Natural killer cell (primary cell): ENCODE measurements at places on chromosomes 5 and 9. TPM values are rescaled to one million over a fixed set of nuclear protein-coding genes. Genes with fewer than 3 reads are reported as not detected.

Gene GARIN3
- not detected for total RNA-seq

Gene CMYA5
- 0.71 TPM for total RNA-seq

Gene ZNF454
- total RNA-seq = not detected

Gene JAKMIP2
- total RNA-seq = 16.1 TPM

Gene CDO1
- not detected for total RNA-seq

Gene ITGA1
- 0.82 TPM for total RNA-seq

Gene GLDC
- not detected for total RNA-seq

Gene HOMER1
- 3.1 TPM for total RNA-seq

- H3K4me1 ChIP-seq = no peaks in the 10 kb centered on the region
- DNase-seq = no peak
- H3K27me3 ChIP-seq = no peaks in the 10 kb centered on the region
- H3K4me3 ChIP-seq = no peak overlapping the region
- no peak overlapping the region for H3K27ac ChIP-seq
- H3K36me3 ChIP-seq = no peaks in the 10 kb centered on the region
Observed at GRCh38 chr9:6150483-6150882, 65.1 kb upstream of the IL33 start.

DNA sequence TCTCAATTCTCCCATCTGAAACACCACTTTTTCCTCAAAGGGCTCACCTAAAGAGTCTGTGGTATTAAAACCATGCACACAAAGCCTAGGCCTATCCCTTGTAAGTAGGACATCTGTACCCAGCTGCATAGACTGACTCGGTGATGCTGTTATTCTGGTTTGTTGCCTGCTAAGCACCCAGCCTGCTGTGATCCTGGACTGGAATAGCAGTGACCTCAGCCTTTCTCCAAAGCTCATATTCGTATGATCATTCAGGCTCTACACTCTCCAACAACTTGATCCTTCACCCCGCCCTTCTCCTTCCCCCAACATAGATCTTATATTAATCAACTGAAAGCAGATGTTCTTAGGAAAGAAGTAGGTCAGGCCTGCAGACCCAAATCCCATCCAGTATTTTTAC is 81.4 kb upstream of the WWC1 start:
- no peaks in the 10 kb centered on the region for H3K36me3 ChIP-seq
- no peak for DNase-seq
- no peaks in the 10 kb centered on the region for H3K4me1 ChIP-seq
- H3K27me3 ChIP-seq = no peaks in the 10 kb centered on the region
- no peak overlapping the region for H3K4me3 ChIP-seq

- no peaks in the 10 kb centered on the region for H3K4me1 ChIP-seq
- DNase-seq = no peak
- no peaks in the 10 kb centered on the region for H3K36me3 ChIP-seq
Observed at GRCh38 chr9:69223605-69224004, 49.5 kb downstream of the TJP2 start.

DNA sequence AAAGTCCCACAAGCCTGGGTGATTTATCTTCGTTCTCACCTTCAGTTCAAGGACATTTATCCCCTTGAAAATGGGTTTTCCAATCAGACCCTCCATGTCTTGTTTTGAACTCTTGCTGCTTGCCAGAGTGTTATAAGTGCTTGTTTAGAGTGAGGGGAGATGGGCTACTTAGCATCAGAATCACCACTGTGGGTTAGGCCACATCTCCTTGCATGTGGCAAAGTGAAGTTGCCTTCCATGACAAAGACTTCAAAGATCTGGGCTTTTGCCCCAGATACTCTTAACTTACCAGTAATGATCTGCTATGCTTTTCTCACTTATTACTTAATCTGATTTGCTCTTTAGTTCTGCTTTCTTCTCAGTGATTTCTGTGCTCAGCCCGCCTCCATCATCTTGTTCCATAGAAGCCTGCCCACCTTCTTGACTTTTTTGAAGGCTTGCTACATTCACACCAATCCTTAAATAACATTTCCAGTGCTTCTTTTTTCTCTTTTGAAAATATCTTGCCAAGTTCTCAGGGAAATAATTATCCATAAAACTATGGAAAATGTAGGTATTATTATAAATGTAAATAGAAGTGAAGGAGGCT is 39.0 kb downstream of the GPR21 start:
- H3K27ac ChIP-seq = no peak overlapping the region
- H3K27me3 ChIP-seq = no peaks in the 10 kb centered on the region

GRCh38 chr5:180289433-180289832 is 2.5 kb downstream of the MAPK9 start:
- H3K36me3 ChIP-seq = peaks cover 2% of the 10 kb centered on the region
- DNase-seq = no peak
- no peak overlapping the region for H3K4me3 ChIP-seq
- H3K4me1 ChIP-seq = peaks cover 27% of the 10 kb centered on the region
- no peak overlapping the region for H3K27ac ChIP-seq

DNA sequence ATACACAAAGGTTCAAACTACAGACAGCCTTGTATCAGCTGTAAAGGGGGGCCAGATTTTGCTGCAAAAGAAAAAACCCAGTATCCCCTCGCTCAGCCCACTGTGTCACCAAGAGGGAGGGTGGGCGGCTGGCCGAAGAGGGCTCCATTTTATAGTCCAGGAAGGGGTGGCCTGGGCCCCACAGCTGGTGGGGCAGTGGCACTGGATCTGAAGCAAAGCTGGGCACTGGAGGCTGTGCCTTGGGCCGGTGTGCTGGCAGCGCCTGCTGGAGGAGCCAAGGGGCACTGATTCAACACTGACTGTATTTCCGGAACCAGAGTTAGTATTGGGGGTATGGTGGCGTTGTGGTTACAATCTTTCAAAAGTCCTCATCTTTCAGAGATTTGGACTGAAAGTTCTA is 9.1 kb downstream of the BRD3 start:
- no peak for DNase-seq
- H3K36me3 ChIP-seq = peaks cover 3% of the 10 kb centered on the region
- no peaks in the 10 kb centered on the region for H3K27me3 ChIP-seq
- no peak overlapping the region for H3K4me3 ChIP-seq
- H3K4me1 ChIP-seq = peaks cover 70% of the 10 kb centered on the region

DNA sequence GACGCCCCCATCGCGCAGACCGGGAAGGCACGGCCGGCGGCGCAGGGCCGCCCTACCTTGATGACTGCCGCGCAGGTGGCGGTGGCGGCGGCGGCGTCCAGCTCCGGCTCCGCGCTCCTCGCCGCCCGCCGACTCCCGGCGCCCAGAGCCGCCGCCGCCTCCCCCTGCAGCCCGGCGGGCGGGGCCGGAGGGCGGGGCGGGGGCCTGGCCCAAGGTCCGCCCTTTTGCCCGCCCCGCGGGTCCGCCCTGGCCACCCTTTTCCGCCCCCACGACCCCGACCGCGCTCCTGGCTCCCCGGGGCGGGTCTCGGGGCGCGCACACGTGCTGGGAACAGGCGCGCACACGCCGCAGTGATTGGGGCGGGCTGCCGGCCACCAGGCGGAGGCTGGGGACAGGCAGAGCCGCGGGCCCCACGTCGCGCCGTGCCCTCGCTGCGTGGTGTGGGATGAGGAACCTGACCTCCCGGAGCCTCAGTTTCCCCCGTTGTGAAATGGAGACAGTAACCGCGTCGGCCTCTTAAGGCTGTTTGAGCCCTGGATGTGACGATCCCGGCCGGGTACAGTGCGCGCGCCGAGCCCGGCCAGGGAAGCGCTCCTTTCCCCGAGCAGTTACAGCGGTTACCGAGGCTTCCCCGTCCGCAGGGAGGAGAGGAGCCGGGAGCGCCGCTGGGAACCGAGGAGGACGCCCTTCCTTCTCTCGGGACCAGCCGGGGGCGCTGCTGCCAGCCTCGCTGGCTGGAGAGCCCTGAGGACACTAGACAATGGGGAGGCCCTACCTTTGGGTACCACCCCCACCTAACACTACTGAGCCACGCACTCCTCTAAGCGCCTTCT is at the start of gene CORO2A:
TSS of gene CORO2A (minus strand) at position 135 of the 833 bp plus-strand sequence. CDS start 34,977 bp downstream, outside the sequence.
- peaks cover 19% of the 10 kb centered on the region for H3K4me1 ChIP-seq
- peak within 1 kb of the TSS; percentile 72 for H3K4me3 ChIP-seq
- no peaks in the 10 kb centered on the region for H3K27me3 ChIP-seq
- peak; percentile 81 for DNase-seq
- peak within 1 kb of the TSS; percentile 23 for H3K27ac ChIP-seq

GRCh38 chr9:8760000-8760767 is 960.6 kb upstream of the DMAC1 start:
- no peaks in the 10 kb centered on the region for H3K4me1 ChIP-seq
- no peaks in the 10 kb centered on the region for H3K27me3 ChIP-seq
- no peak overlapping the region for H3K4me3 ChIP-seq
- no peak for DNase-seq
- H3K27ac ChIP-seq = no peak overlapping the region

DNA sequence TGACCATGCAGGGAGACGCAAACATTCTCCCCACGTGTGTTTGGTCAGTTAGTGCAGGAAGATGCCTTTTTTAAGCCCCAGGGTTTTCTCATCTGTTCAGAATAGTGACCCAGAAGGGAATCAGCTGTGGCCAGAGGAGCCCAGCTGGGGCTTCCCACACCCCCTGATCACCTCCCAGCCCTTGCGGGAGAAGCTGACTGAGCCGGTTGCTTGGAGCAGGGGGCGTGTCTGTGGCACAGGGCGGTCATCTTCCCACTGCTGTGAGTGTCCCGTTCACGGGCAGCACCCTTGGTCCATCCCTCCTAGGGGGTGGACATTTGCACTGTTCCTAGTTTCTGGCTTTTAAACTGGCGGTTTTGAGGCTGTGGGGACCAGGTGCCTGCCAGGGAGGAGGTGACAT is 69.7 kb downstream of the NEK6 start:
- H3K36me3 ChIP-seq = peaks cover 47% of the 10 kb centered on the region
- H3K27ac ChIP-seq = no peak overlapping the region
- no peaks in the 10 kb centered on the region for H3K27me3 ChIP-seq
- no peaks in the 10 kb centered on the region for H3K4me1 ChIP-seq
- DNase-seq = no peak

- H3K27me3 ChIP-seq = no peaks in the 10 kb centered on the region
- H3K27ac ChIP-seq = no peak overlapping the region
- no peaks in the 10 kb centered on the region for H3K4me1 ChIP-seq
- no peak for DNase-seq
- no peak overlapping the region for H3K4me3 ChIP-seq
- peaks cover 42% of the 10 kb centered on the region for H3K36me3 ChIP-seq
Observed at GRCh38 chr5:177537389-177538361, 16.7 kb downstream of the FAM193B start.

DNA sequence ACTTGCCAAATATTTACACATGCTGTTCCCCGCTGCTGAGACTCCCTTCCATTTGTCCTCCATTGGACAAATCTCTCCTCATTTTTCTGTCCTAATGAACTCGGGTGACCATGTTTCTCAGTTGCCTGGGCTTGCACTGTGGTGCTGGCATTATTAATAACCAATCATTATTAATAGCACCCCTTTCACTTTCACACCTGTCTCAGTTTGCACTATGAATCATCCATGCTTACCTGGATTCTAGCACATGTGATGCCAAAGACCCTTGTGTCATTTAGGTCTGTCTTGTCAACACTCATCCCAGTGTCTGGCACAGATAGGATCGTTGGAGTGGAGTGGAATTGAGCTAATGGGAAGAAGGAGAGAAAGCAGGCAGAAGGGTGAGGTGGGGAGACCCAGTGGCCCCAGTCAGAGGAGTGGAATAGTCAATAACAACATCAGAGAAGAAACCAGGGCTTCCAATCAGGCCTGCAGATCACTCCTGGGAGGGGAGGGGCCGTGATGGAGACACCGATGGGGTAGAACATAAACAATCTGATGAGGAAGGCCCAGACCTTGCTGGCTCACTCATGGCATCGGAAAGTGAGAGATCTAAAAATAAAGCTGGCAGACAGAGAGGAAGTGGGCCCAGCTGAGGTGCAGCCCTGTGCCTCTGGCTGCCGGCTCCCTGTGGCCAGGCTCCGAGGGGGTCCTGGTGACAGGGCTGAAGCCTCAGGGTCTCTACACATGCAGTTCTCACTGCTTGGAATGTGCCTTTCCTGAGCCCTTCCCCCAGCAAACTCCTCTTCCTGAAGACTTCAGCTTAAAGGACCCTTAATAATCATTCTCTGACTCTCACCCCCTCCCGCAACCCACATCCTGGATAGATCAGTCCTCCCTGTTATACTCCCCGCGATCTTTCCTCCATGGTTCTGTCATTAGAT is 33.5 kb upstream of the CRB2 start:
- H3K36me3 ChIP-seq = no peaks in the 10 kb centered on the region
- peak overlapping the region; percentile 29 for H3K27ac ChIP-seq
- H3K4me1 ChIP-seq = peaks cover 34% of the 10 kb centered on the region
- H3K27me3 ChIP-seq = peaks cover 11% of the 10 kb centered on the region

GRCh38 chr9:83707518-83707767 is 315 bp downstream of the UBQLN1 start:
- H3K36me3 ChIP-seq = no peaks in the 10 kb centered on the region

GRCh38 chr9:113872485-113873143 is 3.5 kb upstream of the ZNF618 start:
- no peak for DNase-seq
- H3K27me3 ChIP-seq = peaks cover 2% of the 10 kb centered on the region
- no peak overlapping the region for H3K27ac ChIP-seq

GRCh38 chr9:2195211-2195610 is 180.1 kb downstream of the SMARCA2 start:
- no peak for DNase-seq
- H3K36me3 ChIP-seq = peaks cover 56% of the 10 kb centered on the region
- H3K27ac ChIP-seq = no peak overlapping the region
- no peaks in the 10 kb centered on the region for H3K27me3 ChIP-seq
- H3K4me1 ChIP-seq = no peaks in the 10 kb centered on the region

DNA sequence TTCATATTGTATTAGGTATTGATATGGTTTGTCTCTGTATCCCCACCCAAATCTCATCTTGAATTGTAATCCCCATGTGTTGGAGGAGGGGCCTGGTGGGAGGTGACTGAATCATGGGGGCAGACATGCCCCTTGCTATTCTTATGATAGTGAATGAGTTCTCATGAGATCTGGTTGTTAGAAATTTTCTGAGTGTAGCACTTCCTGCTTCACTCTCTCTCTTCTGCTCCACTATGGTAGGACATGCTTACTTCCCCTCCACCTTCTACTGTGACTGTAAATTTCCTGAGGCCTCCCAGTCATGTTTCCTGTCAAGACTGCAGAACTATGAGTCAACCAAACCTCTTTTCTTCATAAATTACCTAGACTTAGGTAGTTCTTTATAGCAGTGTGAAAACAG is 187.4 kb upstream of the SLC24A2 start:
- H3K27me3 ChIP-seq = no peaks in the 10 kb centered on the region
- no peak overlapping the region for H3K27ac ChIP-seq
- no peaks in the 10 kb centered on the region for H3K36me3 ChIP-seq
- no peaks in the 10 kb centered on the region for H3K4me1 ChIP-seq
- no peak for DNase-seq

- H3K27me3 ChIP-seq = no peaks in the 10 kb centered on the region
- no peak overlapping the region for H3K27ac ChIP-seq
- H3K4me3 ChIP-seq = no peak overlapping the region
- H3K4me1 ChIP-seq = no peaks in the 10 kb centered on the region
- DNase-seq = no peak
Observed at GRCh38 chr9:6055216-6055615, 39.8 kb upstream of the RANBP6 start.

- H3K27ac ChIP-seq = no peak overlapping the region
- H3K36me3 ChIP-seq = no peaks in the 10 kb centered on the region
- H3K27me3 ChIP-seq = no peaks in the 10 kb centered on the region
- no peak for DNase-seq
- H3K4me1 ChIP-seq = peaks cover 25% of the 10 kb centered on the region
Observed at GRCh38 chr5:10627160-10627701, 63.4 kb downstream of the ANKRD33B start.

GRCh38 chr9:4106760-4107143 is 193.1 kb downstream of the GLIS3 start:
- H3K36me3 ChIP-seq = no peaks in the 10 kb centered on the region
- peaks cover 5% of the 10 kb centered on the region for H3K27me3 ChIP-seq
- no peak overlapping the region for H3K27ac ChIP-seq
- no peaks in the 10 kb centered on the region for H3K4me1 ChIP-seq

- H3K4me1 ChIP-seq = peaks cover 20% of the 10 kb centered on the region
- no peak for DNase-seq
- H3K27me3 ChIP-seq = peaks cover 10% of the 10 kb centered on the region
- H3K36me3 ChIP-seq = no peaks in the 10 kb centered on the region
- H3K27ac ChIP-seq = no peak within 1 kb of the TSS
Observed at GRCh38 chr5:157459715-157460599, at the start of gene NIPAL4. Gene NIPAL4, plus strand, starts transcription at chr5:157460213. Its CDS starts 108 bp downstream, at chr5:157460321.
